Adipose tissue (tissue), 3 donors: ENCODE measurements at places on chromosomes 7 and 10. TPM values are rescaled to one million over a fixed set of nuclear protein-coding genes. Genes with fewer than 3 reads are reported as not detected.

The GFRA1 gene
- polyA plus RNA-seq: 9.6 TPM

The FHIP2A gene
- polyA plus RNA-seq: 8.8 TPM

The ADAM12 gene
- 1.5 TPM for polyA plus RNA-seq

The CLRN3 gene
- 0.07 TPM for polyA plus RNA-seq

The ANKRD2 gene
- 0.67 TPM for polyA plus RNA-seq

The GRID2IP gene
- polyA plus RNA-seq: 0.03 TPM

The CALHM3 gene
- polyA plus RNA-seq: not detected

The CCNY gene
- polyA plus RNA-seq: 24.6 TPM

The CPA4 gene
- polyA plus RNA-seq: 0.67 TPM

The NAT16 gene
- polyA plus RNA-seq: not detected

The ACTL6B gene
- 0.09 TPM for polyA plus RNA-seq

The MEOX2 gene
- polyA plus RNA-seq: 13.4 TPM

The BTBD16 gene
- 0.34 TPM for polyA plus RNA-seq

The HOXA10 gene
- 2.3 TPM for polyA plus RNA-seq

The CALML5 gene
- not detected for polyA plus RNA-seq

The PRKCQ gene
- 2.3 TPM for polyA plus RNA-seq

The LRRC72 gene
- not detected for polyA plus RNA-seq

The UNC5B gene
- polyA plus RNA-seq: 2.8 TPM

The DNAJC12 gene
- polyA plus RNA-seq: 3.0 TPM

The FAM237B gene
- not detected for polyA plus RNA-seq

The NRG3 gene
- polyA plus RNA-seq: 0.18 TPM

The CPA2 gene
- 4.2 TPM for polyA plus RNA-seq

The LRIT1 gene
- polyA plus RNA-seq: not detected

The GPR15LG gene
- not detected for polyA plus RNA-seq

The FAM25G gene
- not detected for polyA plus RNA-seq

The RASSF4 gene
- polyA plus RNA-seq: 58.3 TPM

The ITGA8 gene
- 0.35 TPM for polyA plus RNA-seq

The OR2A12 gene
- polyA plus RNA-seq: not detected

The SMNDC1 gene
- 4.7 TPM for polyA plus RNA-seq

The KIAA1217 gene
- 13.3 TPM for polyA plus RNA-seq

The PSD gene
- 0.83 TPM for polyA plus RNA-seq

The LRRC4 gene
- polyA plus RNA-seq: 1.5 TPM

The SPRN gene
- 0.11 TPM for polyA plus RNA-seq

The RAMP3 gene
- polyA plus RNA-seq: 58.5 TPM

The DLX5 gene
- 0.16 TPM for polyA plus RNA-seq

The EN2 gene
- polyA plus RNA-seq: 0.04 TPM

The FOXP2 gene
- 2.0 TPM for polyA plus RNA-seq

The NEUROG3 gene
- not detected for polyA plus RNA-seq

The OPN4 gene
- polyA plus RNA-seq: 0.02 TPM

The PAPOLB gene
- not detected for polyA plus RNA-seq

The PARP12 gene
- 24.3 TPM for polyA plus RNA-seq

The HNRNPA2B1 gene
- polyA plus RNA-seq: 207 TPM

The SDK1 gene
- polyA plus RNA-seq: 6.6 TPM

The SHTN1 gene
- 4.8 TPM for polyA plus RNA-seq

The HMX3 gene
- polyA plus RNA-seq: not detected

The VPS37D gene
- 1.3 TPM for polyA plus RNA-seq

The BRAT1 gene
- 29.8 TPM for polyA plus RNA-seq

The CPXM2 gene
- 11.6 TPM for polyA plus RNA-seq

The USP54 gene
- polyA plus RNA-seq: 20.2 TPM

The SEC61A2 gene
- polyA plus RNA-seq: 1.5 TPM

The EPO gene
- polyA plus RNA-seq: not detected
